ENCODE measurements at places on chromosomes 2 and 18.
A peak's percentile ranks its signal among the peaks of the same experiment; 100 is the strongest.

- no peak for DNase-seq
Measured at GRCh38 chr18:42426496-42427015, 471.5 kb downstream of the PIK3C3 start.

GRCh38 chr2:207911856-207912255, 113.5 kb downstream of the PLEKHM3 start:
- no peak for DNase-seq

DNA sequence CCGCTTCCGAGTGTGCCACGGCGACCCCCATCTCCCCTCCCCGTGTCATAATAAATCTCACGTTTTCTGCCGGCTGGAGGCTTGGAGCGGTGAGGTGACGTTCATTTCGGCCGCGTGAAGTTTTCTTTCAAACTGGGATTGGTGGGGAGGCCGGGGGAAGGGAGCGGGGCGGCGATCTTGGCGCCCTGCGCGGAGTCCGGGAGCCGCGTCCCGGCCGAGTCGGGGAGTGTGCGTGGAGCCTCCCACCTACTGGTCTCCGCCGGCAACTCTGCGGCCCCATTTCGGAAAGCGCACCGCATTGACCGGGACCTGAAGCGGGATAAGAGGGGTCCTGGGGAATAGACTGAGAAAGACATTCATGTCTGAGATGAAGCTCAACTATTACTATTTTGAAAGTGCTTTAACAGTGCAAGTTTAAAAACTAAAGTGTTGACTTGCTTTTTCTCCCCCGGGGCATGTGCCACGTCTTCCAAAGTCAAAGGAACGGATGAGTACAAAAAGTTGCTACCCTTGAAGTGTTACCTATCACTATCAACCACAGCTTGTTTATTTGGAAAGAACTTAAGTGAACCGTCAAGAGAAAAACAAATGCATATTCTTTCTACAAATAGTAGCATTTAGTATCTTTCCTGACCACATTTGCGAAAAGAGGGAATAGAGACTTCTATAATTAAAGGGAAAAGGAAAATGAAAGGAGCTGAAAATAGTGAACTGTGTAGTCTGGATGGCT, 818 bp upstream of the IKZF2 start:
- DNase-seq = peak; percentile 31

DNA sequence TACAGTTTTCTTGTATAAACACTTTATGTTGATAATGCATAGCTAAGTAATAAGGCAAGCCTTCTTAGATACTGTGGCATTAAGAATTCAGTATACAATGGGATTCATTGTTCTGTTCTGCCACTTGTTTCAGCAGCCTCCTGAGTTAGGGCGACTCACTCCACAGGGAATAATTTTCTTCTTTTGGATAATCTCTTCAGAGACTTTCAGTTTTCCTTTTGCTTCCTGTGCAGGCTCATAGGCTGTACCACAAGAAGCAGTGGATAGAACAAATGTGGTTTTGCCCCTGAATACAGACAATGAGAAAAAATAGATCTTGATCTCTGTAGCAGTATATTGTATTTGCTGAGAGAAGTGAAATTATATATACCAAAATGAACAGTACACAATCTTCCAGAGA, 298.0 kb downstream of the ZNF407 start:
- DNase-seq = no peak

DNA sequence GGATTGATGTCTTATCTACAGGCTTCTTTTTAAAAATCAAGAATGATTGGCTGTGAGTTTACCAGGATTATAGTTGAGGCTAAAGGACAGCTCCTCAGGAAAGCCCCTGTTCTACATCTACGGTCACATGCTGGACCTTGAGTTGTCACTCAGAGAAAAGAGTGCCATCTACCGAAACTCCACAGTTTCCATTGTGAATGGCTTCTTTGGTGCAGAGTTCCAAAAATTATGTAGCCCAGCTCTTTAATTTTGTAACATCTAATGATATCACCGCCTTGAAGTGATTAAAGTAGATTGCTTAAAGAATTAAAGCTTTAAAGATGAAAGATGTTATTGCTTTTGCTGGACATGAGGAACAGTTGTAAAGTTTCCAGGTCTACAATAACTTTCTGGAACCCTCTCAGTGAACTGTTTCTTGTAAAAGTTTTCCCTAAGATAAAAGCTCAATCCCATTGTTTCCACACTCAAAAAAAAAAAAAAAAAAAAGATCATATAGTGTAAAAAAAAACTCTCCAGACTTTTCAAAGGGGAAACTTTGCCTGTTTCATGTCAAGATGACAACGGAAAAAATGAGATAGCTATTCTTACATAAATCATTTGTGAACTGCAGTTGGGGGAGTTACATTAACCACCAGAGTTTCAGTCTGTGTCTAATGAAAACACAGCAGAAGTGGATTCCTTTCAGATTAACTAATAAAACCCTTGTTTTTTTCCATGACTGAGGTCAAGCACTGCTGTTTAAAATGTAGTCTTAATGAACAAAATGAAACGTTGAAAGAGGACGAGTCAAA, 4.3 kb downstream of the COL3A1 start:
- DNase-seq = no peak

DNA sequence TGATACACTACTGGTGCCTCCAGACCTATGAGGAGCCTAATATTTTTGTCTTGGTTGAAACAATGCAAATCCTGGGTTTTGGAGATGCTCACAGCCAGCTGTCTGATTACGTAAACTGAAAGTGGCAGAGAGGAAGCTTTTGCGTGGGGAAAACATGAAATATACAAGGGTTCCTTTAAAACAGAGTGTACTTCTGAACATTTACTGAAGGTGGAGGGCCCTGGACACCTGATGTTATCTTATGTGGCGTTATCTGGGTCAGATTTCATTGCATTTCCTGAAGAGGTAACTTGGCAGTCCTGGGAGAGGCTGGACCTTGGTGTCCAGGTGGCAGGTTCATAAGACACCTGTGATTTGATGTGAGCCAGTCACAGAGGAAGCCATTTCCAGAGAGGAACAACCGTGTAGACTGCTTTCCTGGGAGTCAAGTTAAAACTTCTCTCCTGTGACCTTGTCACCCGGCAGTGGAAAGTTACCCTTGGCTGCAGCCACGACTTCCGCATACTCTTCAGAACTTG, 105.0 kb downstream of the NEDD4L start:
- no peak for DNase-seq

DNA sequence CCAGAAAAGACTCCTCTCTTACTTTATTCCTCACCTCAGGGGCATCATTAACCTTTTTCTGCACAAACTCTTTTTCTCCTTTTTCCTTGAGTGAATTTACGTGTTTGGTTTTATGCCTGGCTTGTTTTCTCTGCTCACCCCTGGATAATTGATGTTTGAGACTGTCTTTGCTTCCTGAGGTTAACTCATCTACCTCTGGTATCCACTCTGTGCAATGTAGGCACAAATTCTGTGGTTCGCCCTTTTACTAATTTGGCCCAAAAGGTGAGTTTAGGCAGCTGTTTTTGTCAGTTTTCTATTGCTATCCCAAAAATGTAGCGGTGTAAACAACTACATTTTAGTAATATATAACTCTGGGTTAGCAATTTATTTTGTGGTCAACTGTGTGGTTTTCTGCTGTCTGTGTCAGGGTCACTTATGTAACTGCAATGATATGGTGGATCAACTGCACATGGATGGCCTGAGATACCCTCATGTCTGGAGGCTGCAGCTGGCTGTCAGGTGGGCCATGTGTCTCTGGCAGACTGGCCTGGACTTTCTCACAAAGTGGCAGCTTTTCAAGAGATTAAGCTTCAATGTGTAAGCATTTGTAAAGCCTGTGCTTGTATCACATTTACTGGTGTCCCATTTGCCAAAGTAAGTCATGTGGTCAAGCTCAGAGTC, 329.7 kb downstream of the FSIP2 start:
- DNase-seq = no peak

DNA sequence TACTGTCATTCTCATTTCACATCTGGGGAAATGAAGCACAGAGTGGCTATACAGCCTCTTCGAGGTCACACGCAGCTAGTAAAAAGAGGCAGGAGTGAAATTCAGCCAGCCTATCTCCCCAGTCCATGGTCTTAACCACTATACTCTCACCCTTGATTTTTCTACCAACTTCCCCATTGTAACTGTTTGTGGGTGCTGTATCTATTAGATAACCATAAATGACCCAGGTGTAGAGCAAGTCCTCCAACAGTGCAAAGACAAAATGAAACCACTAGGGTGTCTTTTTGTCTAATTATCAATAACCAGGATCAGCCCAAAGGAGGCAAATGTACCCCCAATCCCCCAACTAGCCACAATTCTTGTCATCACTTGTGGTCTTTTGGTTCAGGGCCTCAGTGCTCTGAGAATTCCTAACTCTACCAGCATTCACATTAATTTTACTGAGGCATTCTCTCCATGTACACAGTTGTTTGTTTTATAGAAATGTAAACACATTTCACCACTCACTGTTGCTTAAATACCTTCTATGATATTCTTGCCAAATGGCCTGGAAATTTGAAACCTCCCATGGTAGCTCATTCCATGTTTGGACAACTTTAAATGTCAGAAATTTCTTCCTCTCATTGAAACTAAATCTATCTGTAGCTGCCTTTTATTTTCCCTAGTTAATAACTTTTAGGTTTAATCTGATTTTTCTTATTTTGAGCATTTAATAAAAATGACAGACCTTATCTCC, 58.7 kb downstream of the SLC40A1 start:
- no peak for DNase-seq

DNA sequence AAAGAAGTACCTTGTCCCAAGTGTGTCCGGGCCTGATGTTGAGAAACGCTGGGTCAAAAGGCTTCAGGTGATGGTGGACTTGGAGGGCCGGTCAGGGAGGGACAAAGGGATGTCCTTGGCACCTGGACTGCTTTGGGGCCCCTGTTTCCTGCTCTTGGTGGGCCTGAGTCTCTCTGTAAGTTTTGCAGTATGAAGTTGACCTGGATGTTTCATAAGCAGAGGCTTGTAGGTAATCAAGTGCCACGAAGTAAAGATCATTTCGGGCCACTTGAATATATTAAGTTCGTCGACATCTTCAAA, 29.4 kb downstream of the ASAP2 start:
- no peak for DNase-seq

DNA sequence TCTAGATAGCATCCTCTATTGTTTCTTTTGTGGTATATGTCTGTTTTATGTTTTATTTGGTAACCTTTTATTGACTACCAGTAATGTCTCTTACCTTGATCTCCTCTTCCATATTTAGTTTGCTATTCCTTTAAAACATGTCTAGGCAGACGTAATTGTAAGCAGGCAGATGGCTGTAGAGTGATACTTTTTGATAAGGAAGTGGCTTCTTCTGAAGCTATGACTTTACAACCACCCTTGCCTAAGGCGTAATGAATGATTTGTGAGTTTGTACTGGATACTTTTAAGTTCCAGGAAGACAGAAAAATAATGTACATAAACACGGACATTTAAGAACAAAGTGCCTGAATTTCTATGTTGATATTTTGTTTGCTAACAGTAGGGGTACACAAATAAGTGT, 85.6 kb downstream of the ZNF804A start:
- DNase-seq = no peak

GRCh38 chr2:80053522-80054345, 250.8 kb downstream of the LRRTM1 start:
- no peak for DNase-seq

- no peak for DNase-seq
Measured at GRCh38 chr2:196601430-196602306, 37.8 kb upstream of the CCDC150 start.

DNA sequence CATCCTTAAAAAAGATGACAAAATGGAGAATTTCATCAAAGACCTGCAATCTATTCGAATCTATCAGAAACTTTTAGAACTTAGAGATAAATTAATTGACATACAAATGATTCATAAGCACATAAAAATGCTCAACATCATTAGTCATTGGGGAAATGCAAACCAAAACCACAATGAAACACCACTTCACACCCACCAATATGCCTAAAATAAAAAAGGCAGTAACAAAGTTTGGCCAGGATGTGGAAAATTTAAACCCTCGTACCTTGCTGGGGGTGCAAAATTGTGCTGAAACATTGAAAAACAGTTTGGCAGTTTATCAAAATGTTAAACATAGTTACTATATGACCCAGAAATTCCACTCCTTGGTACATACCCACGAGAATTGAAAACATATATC, 11.5 kb upstream of the EIF2AK3 start:
- DNase-seq = peak; percentile 64

GRCh38 chr2:59297816-59298215, 1056.7 kb upstream of the FANCL start:
- DNase-seq = no peak

DNA sequence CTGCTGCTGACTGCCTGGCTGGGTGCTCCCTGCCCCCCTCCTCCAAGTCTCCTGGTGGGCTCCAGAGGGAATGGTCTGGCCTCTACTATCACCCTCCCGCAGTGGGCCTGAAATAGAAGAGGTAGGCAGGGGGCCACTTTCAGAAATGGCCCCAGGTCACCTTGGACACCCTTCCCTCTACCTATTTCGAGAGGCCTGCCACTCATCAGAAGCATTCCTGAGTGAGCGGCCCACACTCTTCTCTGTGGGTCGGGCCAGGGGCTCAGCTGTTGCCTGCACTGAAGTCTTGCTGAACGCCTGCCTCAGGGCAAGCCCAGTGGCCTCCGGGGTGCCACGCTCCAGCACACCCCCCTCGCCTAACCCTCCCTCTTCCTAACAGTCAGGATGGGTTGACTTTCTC, 124.9 kb downstream of the TNS1 start:
- DNase-seq = no peak

DNA sequence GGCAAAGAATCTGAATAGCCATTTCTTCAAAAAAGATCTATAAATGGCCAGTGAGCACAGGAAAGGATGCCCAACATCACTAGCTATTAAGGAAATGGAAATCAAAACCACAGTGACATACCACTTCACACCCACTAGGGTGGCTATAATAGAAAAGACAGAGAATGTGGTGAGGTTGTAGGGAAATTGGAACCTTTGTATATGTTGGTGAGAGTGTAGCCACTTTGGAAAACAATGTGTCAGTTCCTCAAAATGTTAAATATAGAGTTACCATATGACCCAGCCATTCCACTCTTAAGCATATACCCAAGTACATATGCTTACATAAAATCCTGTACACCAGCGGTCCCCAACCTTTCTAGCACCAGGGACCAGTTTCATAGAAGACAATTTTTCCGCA, 152.8 kb downstream of the SMAD2 start:
- no peak for DNase-seq

DNA sequence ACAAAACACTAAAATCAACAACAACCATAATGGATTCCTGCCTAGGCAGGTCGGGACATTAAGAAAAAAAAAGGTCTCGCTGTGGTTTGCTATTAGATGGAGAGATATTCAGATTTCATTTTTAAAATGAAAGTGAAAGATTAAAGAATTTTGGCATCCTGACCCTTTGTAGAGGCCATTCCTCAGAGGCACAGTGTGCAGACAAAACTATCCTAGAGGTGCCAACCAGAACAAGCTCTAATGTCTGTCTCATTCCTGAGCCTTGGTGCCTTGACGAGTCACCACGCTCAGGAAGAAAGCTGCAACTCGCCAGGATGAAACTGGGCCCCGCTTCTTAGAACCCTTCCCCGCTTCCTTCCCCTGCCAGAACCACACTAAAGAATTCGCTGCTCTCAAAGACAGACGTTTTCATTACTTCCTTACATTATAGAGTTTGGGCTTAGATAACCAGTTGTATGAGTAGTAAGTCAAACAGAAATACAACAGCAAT, 156.0 kb downstream of the TGIF1 start:
- DNase-seq = peak; percentile 43

- DNase-seq = no peak
Measured at GRCh38 chr2:100870652-100871531, 51.0 kb downstream of the NPAS2 start.

- no peak for DNase-seq
Measured at GRCh38 chr18:48752478-48752877, 198.3 kb downstream of the SMAD7 start.

- no peak for DNase-seq
Measured at GRCh38 chr2:62036761-62037250, 131.3 kb downstream of the COMMD1 start.

Data from CD4-positive, alpha-beta T cell treated with Interleukin-4 for 4 hours (primary cell).